ENCODE measurements at places on chromosomes 7 and 10.

DNA sequence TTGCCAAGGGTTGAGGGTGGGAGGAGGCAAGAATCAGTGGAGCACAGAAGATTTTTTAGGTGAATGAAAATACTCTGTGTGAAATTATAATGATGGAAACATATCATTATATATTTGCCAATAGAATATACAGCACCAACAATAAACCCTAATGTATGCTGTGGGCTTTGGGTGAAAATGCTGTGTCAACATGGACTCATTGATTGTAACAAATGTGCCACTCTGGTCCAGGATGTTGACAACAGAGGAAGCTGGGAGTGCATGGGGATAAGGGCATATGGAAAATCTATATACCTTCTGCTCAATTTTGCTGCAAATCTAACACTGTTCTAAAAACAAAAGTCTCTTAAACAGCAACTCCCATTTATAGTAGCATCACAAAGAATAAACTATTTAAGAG, 114.3 kb downstream of the LYZL1 start:
- DNase-seq: no peak

- no peak for DNase-seq
Observed at GRCh38 chr10:102450124-102450373, 1.3 kb downstream of the C10orf95 start.

- no peak for DNase-seq
Observed at GRCh38 chr10:97019213-97019844, 166.4 kb downstream of the SLIT1 start.

DNA sequence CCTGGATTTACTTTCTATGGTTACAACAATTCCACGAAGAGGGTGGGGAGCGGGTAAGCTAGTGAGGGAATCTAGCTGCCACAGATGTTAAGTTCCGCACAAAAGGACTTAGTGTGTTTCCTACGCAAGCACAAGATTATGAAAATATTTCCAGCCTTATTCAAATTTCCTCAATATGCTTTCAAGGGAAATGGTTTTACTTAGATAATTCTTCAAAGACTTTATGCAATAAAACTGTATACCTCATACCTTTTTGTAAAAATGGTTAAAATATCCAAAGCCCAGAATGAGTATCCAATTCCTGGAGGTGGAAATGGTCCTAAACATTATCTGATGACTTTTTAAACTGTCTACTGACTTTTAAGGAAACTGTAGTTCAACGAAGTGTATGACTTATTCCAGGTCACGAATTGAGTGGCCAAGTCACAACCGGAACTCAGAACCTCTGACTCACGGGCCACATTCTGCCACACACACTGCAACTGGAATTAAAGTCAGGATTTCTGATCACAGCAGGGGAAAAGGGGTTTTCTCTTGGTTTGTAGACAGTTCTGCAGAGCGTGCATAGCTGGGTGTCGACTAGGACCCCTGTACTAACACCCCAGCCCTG, 20.2 kb upstream of the INSIG1 start:
- DNase-seq: no peak

GRCh38 chr10:28684986-28685580, 7.8 kb downstream of the BAMBI start:
- no peak for DNase-seq

- DNase-seq: no peak
Observed at GRCh38 chr7:142587578-142588191, 161.6 kb upstream of the PRSS1 start.

DNA sequence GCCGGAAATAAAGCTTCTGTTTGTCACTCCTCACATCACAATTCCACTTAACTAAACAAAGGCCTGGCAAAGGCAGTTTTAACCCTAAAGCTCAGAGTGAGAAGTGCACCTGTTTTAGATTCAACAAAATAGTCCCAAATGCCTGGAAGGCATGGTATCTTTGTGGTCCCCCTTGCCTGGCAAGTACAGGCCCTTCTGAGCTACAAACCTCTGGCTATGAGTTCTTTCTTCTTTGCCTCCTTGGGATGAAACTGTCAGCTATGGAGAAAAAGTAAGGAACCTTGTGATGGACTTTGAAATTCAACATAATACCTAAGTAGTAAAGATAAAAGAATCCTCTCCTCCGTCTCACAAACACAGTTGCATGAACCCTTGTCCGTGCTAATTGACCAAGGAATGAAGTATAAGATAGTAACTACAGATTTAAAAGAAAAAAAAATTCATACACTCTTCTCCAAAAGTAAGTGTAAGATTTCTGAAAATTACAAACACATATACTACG, 244.5 kb upstream of the ETV1 start:
- no peak for DNase-seq

GRCh38 chr10:49307921-49308320, 9.0 kb downstream of the C10orf71 start:
- no peak for DNase-seq

Measured in right renal cortex interstitium (tissue), 3 donors.